ENCODE measurements at places on chromosomes 2 and 18.

DNA sequence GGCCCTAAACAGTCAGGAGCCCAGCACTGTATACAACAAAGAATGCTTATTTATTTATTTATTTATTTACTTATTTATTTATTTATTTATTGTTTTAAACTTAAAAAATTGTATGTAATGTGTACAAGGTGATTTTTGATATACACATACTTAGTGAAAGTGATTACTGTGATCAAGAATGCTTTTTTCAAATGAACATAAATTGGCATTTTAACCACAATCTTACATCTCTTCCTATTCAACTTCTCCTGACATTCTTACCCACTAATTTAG, 776.6 kb downstream of the TSN start:
- DNase-seq = no peak

DNA sequence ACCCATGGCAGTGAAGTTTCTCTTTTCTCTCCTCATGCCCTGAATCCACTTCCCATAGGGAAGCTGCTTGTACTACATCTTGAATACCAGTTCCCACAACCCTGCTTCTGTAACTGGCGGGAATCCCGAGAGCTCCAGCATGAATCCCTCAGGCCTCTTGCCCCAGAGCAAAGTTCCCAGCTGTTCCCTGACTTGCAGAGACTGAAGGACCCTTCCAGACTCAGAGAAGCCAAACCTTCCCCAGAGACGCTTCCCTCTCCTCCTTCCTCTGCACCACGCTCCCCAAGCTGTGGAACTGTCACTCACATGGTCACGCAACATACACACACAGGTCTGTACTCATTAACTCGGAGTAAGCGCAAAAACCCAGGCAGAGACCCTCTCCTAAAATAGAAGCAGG, 26.4 kb downstream of the TRAPPC12 start:
- DNase-seq = no peak

DNA sequence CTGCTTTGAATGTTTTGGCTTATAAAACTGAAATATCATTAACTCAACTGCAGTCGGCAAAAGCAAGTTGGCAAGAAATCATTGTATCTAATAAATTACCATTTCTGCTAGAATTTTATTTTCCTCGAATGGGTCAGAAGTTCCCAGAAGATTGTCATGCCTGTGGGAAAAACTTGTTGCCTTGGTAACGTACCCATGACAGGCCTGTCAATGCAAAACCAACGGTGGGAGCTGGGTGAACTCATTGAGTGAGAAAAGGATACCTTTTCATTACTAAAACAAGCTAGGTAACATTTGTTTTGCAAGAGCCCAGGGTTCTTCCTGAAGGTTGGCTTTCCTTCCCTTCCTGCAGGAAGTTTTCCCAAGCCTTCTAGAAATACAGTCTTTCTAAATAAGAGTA, 9.5 kb downstream of the PLB1 start:
- no peak for DNase-seq

DNA sequence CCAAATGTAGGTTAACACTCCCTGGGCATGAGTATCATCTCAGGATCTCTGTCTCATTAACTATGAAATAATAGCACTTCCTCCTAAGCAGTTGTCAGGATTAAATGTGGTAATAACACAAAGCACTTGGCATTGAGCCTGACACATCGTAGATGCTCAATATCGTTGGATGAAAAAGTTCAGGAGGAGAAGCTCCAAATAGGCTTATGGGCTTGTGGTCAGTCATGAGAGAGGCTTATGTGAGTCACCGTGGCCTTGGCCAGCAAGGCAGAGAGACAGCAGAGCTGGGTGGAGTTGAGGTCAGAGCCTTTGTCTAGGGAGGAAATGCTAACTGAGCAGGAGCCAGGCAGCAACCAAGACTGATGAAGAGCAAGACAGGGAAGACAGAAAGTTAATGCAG, 68.3 kb upstream of the PPM1B start:
- no peak for DNase-seq

DNA sequence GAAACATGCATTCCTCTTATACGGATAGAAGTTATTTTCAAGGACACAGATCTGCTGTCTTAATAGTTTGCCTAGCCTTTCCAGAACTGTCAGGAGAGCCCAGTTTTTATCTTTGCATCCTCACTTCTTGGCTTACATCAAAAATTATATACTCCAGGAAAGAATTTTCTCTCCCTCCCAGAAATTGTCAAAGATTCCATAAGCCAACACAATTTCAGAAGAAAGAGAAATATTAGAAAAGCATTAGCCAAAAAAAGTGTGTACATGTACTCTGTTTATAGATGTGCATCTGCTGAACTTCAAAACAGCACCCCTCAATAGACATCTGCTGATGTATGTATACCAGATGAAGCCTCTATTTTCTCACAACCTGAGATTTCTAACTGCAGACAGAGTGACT, 210.4 kb downstream of the METTL4 start:
- DNase-seq = no peak

DNA sequence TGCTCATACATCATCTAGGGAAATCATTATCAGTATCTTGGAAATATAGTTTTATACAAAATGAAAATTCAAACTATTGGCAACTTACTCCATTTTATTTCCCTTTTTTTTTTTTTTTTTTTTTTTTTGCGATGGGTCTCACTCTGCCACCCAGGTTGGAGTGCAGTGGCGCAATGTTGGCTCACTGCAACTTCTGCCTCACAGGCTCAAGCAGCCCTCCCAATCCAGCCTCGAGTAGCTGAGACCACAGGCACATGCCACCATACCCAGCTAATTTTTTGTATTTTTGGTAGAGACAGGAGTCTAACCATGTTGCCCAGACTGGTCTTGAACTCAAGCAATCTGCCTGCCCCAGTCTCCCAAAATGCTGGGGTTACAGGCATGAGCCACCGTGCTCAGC, 29.0 kb downstream of the OLA1 start:
- DNase-seq = no peak

DNA sequence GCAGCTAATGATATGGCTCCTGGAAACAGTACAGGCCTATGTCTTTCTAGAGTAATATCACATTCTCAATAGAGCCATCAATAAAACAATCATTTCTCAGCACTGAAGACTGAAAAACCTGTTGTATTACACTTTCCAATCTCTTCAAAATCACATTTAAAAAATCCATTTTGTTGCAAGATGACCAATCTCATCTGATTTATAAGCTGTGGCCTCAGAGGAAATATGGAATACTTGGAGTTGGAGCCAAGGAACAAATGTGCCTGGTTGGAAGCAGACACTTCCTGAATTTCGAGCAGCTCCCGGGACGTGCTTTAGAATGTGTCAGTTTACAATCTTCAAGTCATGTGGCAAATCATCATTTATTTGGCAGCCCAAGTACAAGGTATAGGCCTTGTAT, 114.5 kb downstream of the ADCYAP1 start:
- DNase-seq = no peak

GRCh38 chr2:133413863-133414262, 154.4 kb downstream of the NCKAP5 start:
- no peak for DNase-seq

- DNase-seq = no peak
These were observed 120.9 kb upstream of the NRP2 start for GRCh38 chr2:205561441-205561840.

Measured in activated CD4-positive, alpha-beta T cell treated with anti-CD3 and anti-CD28 coated beads, Interleukin-2, Interleukin-4, amounts not matched to agents 100 ng/mL and 50 ng/mL, durations not matched to agents 16 hours and 8 hours (primary cell).